ENCODE measurements at places on chromosomes 1 and 21.

- no peak for DNase-seq
Observed at GRCh38 chr21:44432841-44433790, 22.2 kb upstream of the LRRC3 start.

DNA sequence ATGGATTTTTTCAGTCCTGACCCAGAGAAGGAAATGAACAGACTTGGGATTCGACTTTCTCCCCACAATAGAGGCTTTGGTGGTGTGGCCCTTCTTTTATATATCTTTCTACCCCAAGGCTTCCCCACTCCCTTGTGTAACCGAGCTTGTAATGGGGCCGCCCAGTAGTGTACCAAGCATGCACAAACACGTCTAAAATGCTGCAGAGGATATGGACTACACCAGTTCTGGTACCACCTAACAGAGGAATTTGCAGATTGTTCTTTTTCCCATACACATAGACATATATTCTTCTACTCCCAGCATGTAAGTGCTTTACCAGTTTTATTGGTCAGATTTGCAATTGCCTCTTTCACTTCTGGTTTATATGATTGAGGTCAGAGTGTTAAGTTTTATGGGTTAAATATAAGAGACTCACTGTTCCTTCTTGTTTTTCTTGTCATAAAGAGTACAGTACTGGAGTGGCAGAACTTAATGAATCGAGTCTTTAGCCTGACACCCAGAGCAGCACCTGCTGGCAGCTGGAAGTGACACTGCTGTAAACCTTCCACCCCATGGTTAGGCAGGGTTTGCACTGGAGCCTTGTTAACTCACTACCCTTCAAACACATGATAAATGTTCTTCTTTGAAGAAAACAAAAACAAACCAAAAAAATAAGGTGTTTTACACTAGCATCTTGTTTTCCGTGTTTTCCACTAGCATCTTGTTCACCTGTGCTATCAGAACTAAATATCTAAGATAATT lies 198.6 kb downstream of the PTPRC start:
- no peak for DNase-seq

- no peak for DNase-seq
Observed at GRCh38 chr1:58921751-58922150, 137.9 kb upstream of the JUN start.

GRCh38 chr21:44695184-44695583 lies 1.8 kb upstream of the KRTAP10-12 start:
- no peak for DNase-seq

GRCh38 chr1:16986962-16987361 lies 6.5 kb upstream of the MFAP2 start:
- DNase-seq, result no peak

GRCh38 chr21:45308194-45309068 lies 20.7 kb upstream of the POFUT2 start:
- DNase-seq, result peak; percentile 67

- no peak for DNase-seq
Observed at GRCh38 chr1:167443757-167444156, 74.6 kb downstream of the CD247 start.

DNA sequence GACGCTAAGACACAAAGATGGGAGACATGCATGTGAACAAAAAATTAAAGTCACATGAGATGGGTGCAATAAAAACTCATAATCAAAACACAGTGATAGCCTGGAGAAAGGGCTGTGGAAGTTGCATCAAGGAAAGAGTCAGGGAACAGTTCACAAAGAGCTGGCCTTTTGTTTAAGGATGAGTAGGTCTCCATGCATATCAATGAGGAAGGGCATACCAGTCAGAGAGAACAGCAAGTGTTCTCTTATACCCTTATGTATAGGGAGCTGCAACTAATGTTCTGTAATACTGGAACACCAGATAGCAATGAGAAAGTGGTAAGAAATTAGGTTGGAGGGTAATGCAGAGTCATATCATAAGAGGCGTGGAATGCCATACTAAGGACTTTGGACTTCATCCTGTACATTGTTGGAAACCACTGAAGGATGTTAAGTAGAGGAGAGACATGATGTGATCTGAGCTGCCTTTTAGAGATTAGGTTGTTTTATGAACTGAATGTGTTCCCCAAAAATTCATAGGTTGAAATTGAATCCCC lies 46.7 kb upstream of the SAMD13 start:
- no peak for DNase-seq

GRCh38 chr1:218480588-218481099 lies 135.5 kb downstream of the TGFB2 start:
- peak; percentile 95 for DNase-seq

All from fibroblast of skin of back (primary cell).